ENCODE measurements at places on chromosomes 3 and 15.

GRCh38 chr3:45772341-45773035, 23.8 kb downstream of the SLC6A20 start:
- no peak for DNase-seq

DNA sequence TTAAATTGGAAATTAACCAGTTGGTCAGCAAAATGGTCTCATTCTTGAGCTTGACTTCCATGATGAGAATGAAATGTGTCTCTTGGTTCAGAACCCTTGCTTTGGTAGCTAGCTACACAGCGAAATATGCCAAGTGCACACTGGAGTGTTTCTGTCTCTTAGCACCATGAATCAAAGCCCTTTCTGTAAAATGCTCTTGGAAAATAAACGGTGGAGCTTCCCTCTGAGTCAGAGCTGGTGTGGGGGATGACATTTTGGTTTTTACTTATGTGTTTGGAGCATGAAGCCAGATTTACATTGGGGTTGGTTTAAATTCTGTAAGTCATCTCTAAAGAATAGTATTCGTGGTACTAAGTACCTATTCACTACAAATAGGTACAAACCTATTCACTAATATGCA, 85.1 kb upstream of the NANOGP8 start:
- DNase-seq = no peak

GRCh38 chr3:171156401-171157010, 130.0 kb upstream of the SLC2A2 start:
- DNase-seq = no peak

DNA sequence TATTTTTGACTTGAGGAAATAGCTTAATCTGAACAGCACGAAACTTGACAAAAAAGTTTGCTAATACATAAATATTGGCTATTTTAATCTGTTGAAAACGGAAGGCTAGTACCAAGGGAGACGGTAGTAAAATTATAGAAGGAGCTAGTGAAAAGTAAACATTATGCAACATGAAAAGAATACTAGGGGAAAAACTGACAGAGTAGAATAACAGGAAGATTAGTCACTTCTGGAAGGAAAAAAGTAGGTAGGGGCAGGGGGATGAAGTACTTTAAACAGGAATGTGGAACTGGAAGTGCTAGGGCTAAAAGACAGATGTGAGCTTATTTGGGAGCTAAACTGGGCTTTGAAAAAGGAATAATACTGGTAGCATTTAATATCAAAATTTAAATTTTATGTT, 60.1 kb downstream of the MBNL1 start:
- no peak for DNase-seq

Measured in right hindlimb (tissue), 1 donor.